Adipocyte (in vitro differentiated cells): ENCODE measurements at places on chromosomes 11 and 22.
A peak's percentile ranks its signal among the peaks of the same experiment; 100 is the strongest.

- DNase-seq = peak; percentile 64
Measured at GRCh38 chr11:17528181-17528691, 16.0 kb downstream of the USH1C start.

DNA sequence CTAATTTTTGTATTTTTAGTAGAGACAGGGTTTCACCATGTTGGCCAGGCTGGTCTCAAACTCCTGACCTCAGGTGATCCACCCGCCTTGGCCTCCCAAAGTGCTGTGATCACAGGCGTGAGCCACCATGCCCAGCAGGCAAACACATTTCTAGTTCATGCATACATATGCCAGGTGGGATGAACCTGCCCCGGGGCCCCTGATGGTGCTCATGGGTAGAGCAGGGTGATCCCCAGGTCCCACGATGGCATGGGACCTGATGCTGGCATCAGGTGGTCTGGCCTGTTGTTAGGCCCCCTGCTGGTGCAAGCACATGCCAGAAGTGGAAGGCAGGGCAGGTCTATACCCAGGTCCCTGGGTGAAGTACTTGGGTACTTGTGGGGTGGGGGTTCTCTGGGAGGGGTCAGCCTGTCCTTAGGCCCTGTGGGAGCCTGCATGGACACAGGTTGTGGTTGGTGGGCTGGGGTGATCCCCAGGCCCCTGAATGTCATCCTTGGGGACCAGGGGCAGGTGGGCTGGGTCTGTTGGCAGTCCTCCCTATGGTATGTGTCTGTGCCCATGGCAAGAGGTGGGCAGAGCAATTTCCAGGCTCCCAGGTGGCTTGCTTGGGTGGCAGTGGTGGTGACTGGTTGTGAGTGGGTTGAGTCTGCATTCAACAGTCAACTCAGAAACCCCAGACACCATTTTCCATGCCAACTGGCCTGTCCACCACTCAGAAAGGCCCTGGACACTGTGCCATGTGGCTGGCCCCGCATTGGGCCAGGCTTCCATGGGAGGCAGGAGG lies 9.6 kb upstream of the RGL4 start:
- DNase-seq = no peak

GRCh38 chr11:116357784-116358544 lies 414.8 kb downstream of the BUD13 start:
- no peak for DNase-seq

- peak; percentile 12 for DNase-seq
Measured at GRCh38 chr11:109197656-109198055, 224.3 kb upstream of the C11orf87 start.

GRCh38 chr11:28071305-28071704 lies 36.7 kb downstream of the KIF18A start:
- no peak for DNase-seq

DNA sequence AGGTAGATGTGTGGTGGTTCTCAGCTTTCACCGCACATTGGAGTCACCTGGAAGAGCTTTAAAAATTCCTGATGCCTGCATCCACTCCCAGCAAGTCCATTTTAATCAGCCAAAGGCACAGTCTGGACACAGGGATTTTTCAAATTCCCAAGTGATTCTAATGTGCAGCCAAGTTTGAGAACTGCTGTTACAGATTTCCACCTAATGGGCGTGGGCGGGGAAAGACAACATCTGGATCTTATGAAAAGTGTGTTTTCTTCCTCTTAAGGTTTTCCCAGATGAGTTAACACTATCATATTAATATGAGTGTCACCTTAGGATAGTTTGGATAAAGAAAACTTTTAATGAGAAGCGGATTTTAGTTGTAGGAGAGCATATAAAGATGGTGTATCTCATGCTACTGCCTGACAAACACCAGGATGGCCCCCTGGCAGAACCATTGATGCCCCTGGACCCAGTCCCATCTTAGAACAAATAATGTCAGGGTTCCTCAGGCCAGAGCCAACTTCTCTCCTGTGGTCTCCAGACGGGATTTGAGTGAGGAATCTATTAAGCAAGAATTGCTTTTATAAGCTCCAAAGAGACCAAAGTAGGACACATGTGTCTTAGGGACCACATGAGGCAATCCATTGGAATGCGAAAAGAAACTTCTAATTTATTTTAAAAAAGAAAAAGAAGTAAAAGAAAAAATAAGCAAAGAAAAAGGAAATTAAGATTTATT lies 31.9 kb downstream of the POU2AF1 start:
- DNase-seq = peak; percentile 53

DNA sequence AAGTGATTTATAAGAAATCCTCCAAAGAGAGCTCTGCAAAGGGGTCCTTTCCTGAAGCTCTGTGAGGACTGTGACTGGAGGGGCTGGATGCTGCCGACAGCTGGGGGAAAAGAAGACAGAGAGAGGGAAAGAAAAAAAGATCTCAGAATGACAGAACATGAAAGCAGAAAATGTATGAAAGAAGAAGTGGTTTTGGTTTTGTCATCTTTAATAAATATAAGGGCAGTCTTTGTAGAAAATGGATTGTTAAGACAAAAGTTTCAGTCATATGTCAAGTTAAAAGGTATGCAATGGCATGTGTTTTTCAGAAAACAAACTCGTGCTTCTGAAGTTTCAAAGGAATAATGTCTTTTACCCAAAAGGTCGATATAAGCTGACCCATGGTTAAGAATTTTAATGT lies 105.5 kb downstream of the CCDC83 start:
- DNase-seq = no peak

- DNase-seq = no peak
Measured at GRCh38 chr22:32665676-32666075, 135.8 kb upstream of the TIMP3 start.

DNA sequence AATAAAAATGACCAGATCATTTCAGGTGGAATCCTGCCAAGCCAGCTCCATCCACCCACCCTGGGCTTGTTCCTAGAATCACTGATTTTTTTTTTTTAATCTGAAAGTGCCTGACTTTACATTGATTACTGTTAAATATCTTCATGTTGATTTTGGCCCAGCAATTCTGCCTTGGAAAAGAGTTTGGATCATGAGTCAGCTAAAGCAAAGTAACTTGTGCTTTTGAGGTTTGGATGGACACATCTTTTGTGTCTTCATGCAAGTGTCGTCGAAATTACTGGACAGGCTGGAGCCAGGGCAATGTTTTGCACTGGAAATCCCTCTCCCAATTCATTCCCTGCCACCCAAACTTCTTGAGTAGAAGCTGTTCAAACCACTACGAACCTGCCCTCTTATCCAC lies 164.0 kb upstream of the SYT13 start:
- peak; percentile 60 for DNase-seq

DNA sequence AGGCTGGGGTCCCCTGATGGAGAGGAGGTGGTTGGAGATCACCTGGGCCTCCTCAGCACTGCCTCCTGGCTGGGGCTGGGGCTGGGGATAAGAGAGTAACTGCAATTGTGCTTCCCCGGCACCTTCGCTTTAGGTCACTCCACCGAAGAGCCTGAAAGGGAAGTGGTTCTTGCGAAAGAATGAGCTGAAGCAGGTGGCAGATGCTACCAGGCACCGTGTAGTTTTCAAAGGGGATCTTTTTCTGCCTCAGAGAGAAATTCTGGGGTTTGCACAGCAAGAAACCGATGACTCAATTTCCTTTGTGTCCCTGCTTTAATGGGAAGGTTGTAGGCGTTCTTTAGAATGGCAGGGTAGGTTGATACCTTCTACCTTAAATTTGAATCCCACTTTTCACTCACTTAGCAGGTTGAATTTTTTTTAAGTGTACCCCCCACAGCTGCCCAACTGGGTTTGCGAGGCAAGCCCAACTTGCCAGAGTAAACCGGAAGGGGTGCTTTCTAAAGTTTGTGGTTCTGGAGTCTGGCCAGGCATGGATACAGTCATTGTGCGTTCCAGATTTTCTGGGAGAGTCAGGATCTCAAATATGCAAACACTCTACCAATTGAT lies 5.3 kb downstream of the CD44 start:
- peak; percentile 81 for DNase-seq
